ENCODE measurements at places on chromosomes 2 and 18. TPM values are rescaled to one million over a fixed set of nuclear protein-coding genes. Genes with fewer than 3 reads are reported as not detected.

DNA sequence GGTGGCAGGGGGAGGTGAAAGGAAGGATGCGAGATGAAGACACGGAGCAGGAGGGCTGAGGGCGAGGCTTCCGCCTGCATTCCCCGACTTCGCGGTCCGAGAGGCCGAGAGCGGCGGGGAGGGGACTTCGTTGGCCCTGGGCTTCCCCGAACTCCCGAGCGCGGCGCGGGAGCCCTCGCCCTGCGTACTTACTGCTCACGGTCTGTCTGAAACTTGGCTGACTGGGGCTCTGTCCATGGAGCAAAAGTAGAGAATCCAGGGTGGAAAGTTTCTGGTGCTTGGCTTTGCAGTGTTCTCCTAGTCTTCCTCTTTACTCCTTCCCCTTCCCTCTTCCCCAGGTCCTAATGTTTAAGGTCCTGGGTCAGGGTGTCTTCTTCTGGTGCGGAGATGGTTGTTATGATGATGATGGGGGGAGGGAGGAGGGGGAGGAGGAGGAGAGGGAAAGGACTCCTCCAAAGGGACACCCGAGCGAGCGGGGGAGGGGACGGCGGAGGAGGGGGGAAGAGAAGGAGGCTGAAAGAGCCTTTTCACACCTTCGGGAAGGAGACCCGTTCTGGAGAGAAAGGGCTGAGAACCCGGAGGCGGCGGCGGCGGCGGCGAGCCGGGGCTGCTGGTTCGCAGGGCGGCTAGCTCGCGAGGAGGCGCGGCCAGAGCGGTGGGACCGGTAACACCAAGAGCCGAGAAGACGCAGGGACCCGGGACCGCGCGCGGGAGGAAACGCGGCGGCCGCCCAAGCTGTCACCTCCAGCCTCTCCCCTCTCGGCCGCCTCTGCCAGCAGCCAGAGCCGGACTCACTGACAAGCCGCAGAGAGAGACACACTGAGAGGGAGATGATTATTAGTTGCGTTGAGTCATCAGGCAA lies at the start of gene SATB2:
Gene SATB2 (minus strand): TSS at position 793 of the 862 bp plus-strand sequence. CDS start 1,902 bp downstream, outside the sequence.
- H3K36me3 ChIP-seq = no peaks in the 10 kb centered on the region
- peaks cover 10% of the 10 kb centered on the region for H3K4me1 ChIP-seq
- DNase-seq = no peak
- peak within 1 kb of the TSS; percentile 90 for H3K4me3 ChIP-seq
- peaks cover 76% of the 10 kb centered on the region for H3K27me3 ChIP-seq

CAPN14 gene
- 0.44 TPM for total RNA-seq

KCNK3 gene
- total RNA-seq = 1.4 TPM

CD8B2 gene
- total RNA-seq = under 0.01 TPM

DNA sequence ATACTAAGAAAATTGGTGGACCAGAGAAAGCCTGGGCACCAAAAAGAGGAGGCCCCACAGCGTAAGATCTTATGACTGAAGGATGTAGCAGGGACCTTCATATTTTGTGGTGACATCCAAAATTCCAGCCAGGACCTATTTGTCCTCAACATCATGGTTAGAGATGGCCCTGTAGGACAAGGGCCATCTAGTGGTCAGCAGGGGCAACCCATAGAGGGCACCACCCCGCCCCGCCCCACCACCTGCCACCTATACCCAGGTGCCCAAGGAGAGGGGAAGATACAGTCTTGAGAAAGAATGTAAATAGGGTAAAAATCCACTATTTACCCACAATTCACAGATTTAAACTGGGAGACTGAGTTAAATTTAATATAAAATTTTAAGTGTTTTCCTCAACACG lies 59.6 kb upstream of the TMEM163 start:
- no peaks in the 10 kb centered on the region for H3K27me3 ChIP-seq
- H3K4me1 ChIP-seq = no peaks in the 10 kb centered on the region
- no peak overlapping the region for H3K4me3 ChIP-seq
- no peak overlapping the region for H3K27ac ChIP-seq

MAP4K3 gene
- 101 TPM for total RNA-seq

GRCh38 chr2:164954954-164955701 lies at the start of gene SLC38A11:
TSS of gene SLC38A11 (minus strand) at chr2:164955525. CDS start at chr2:164955247, 278 bp downstream.
- no peak for DNase-seq
- no peak within 1 kb of the TSS for H3K27ac ChIP-seq
- peak within 1 kb of the TSS; percentile 21 for H3K4me3 ChIP-seq
- no peaks in the 10 kb centered on the region for H3K27me3 ChIP-seq

DNA sequence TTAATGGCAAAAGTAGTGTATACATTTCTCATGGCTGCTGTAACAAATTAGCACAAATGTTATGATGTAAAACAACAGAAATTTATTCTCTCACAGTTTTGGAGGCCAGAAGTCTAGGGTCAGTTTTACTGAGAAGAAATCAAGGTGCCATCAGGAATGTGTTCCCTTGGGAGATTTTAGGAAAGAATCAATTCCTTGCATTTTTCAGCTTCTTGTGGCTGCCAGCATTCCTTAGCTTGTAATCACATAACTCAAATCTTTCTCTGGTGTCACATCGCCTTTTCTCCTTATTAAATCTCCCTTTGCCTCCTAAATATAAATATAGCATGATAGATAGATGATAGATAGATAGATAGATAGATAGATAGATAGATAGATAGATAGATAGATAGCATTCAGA lies 307.0 kb upstream of the REG3G start:
- no peak for DNase-seq
- H3K36me3 ChIP-seq = no peaks in the 10 kb centered on the region
- H3K27ac ChIP-seq = no peak overlapping the region
- no peaks in the 10 kb centered on the region for H3K27me3 ChIP-seq
- no peaks in the 10 kb centered on the region for H3K4me1 ChIP-seq
- no peak overlapping the region for H3K4me3 ChIP-seq

- H3K4me3 ChIP-seq = no peak overlapping the region
- H3K4me1 ChIP-seq = no peaks in the 10 kb centered on the region
- H3K36me3 ChIP-seq = no peaks in the 10 kb centered on the region
- DNase-seq = no peak
- no peaks in the 10 kb centered on the region for H3K27me3 ChIP-seq
Observed at GRCh38 chr2:174442546-174443510, 44.0 kb downstream of the GPR155 start.

NRP2 gene
- 18.4 TPM for total RNA-seq

- DNase-seq = no peak
- no peaks in the 10 kb centered on the region for H3K4me1 ChIP-seq
- no peak overlapping the region for H3K4me3 ChIP-seq
- H3K36me3 ChIP-seq = no peaks in the 10 kb centered on the region
- no peak overlapping the region for H3K27ac ChIP-seq
Observed at GRCh38 chr2:78077633-78078032, 555.5 kb upstream of the LRRTM4 start.

LINC00305 gene
- total RNA-seq = not detected

SLC5A7 gene
- total RNA-seq = not detected

DNA sequence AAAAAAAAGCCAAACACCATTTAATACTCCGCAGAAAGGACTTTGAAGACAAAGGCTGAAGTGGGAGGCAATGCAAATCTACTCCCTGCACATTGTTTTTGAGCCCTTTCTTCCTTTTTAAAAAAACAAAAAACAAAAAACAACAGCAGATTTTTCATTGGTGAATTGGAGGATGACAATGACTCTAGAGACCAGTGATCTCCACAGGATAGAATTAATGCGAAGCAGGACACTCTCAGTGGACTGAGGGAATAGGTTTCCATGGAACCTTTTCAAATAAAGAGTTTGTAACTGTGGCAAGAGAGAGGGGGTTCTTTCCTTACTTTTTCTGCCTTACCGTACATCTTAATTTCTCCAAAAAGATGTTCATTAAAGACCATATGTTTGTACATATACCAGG lies 371.0 kb downstream of the MEIS1 start:
- no peaks in the 10 kb centered on the region for H3K27me3 ChIP-seq
- no peak overlapping the region for H3K4me3 ChIP-seq
- DNase-seq = no peak
- no peak overlapping the region for H3K27ac ChIP-seq

ATP6V1C2 gene
- total RNA-seq = 0.16 TPM

NCKAP5 gene
- total RNA-seq = 1.1 TPM

GRCh38 chr2:10911291-10912075 lies at the start of gene KCNF1:
TSS of gene KCNF1 (plus strand) at chr2:10911934. CDS start at chr2:10912427, 493 bp downstream.
- no peaks in the 10 kb centered on the region for H3K4me1 ChIP-seq
- H3K36me3 ChIP-seq = no peaks in the 10 kb centered on the region
- no peak within 1 kb of the TSS for H3K27ac ChIP-seq
- peak within 1 kb of the TSS; percentile 35 for H3K4me3 ChIP-seq

KCNG2 gene
- 1.6 TPM for total RNA-seq

STPG4 gene
- total RNA-seq = not detected

DNA sequence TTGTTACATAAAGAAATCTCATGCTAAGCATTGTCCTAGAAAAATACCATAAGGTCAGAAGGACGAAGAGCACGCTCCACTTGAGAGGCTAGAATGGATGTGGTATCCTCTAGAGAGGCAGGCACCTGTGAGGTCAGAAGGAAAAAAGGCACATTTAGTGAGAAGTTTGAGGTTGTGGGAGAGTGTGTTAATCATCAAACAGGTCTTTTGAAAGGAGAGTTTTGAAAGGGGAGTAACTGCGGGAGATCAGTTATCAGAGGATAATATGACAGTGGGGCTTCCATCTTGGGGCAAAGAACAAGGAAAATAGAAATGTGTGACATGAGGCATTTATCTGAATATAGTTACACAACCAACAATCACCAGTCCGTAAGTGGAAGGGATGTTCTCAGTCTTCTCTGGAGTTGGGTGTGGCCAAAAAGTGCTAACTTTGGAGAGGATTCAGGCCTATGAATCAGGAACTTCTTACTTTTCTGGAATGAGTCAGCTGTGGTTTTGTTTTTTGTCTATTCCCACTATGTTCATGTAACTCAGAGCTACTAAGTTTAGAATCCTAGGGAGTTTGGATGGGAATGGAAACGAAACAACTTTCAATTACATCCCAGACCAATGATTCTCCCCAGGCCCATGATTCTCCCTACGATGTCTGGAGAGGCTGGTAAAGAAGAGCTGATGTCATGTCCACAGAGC lies 451.4 kb upstream of the ST6GAL2 start:
- no peak for DNase-seq
- no peak overlapping the region for H3K27ac ChIP-seq
- no peaks in the 10 kb centered on the region for H3K36me3 ChIP-seq
- no peaks in the 10 kb centered on the region for H3K4me1 ChIP-seq
- no peaks in the 10 kb centered on the region for H3K27me3 ChIP-seq
- H3K4me3 ChIP-seq = no peak overlapping the region

PRSS56 gene
- not detected for total RNA-seq

- no peaks in the 10 kb centered on the region for H3K27me3 ChIP-seq
- no peak overlapping the region for H3K27ac ChIP-seq
- no peak overlapping the region for H3K4me3 ChIP-seq
- no peaks in the 10 kb centered on the region for H3K36me3 ChIP-seq
- DNase-seq = no peak
Observed at GRCh38 chr2:107062599-107063220, 176.7 kb upstream of the ST6GAL2 start.

LPIN1 gene
- 106 TPM for total RNA-seq

GRCh38 chr2:120524174-120524573 lies 178.2 kb downstream of the INHBB start:
- no peak overlapping the region for H3K4me3 ChIP-seq
- no peaks in the 10 kb centered on the region for H3K27me3 ChIP-seq
- DNase-seq = no peak
- no peak overlapping the region for H3K27ac ChIP-seq

DNA sequence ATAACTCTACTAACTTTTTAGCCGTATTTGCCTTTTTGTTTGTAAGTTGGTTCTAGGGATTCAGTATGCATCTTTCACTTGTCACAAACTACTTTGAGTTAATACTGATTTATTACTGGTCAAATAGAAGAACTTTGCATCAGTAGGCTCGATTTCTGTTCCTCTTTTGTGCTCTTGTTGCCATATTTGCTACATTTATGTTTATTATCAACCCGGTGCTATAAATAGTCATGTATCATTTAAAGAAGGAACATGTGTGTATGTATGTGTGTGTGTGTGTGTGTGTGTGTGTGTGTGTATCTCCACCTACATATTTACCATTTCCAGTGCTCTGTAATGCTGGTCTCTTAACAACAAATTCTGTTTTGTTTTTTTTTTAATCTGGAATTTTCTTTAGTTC lies 79.6 kb upstream of the B3GNT7 start:
- DNase-seq = no peak
- no peaks in the 10 kb centered on the region for H3K4me1 ChIP-seq
- no peak overlapping the region for H3K4me3 ChIP-seq
- H3K27me3 ChIP-seq = no peaks in the 10 kb centered on the region
- H3K27ac ChIP-seq = no peak overlapping the region

GRCh38 chr18:37450434-37451132 lies 115.0 kb downstream of the CELF4 start:
- H3K4me1 ChIP-seq = no peaks in the 10 kb centered on the region
- no peaks in the 10 kb centered on the region for H3K36me3 ChIP-seq
- DNase-seq = no peak
- no peaks in the 10 kb centered on the region for H3K27me3 ChIP-seq

DNA sequence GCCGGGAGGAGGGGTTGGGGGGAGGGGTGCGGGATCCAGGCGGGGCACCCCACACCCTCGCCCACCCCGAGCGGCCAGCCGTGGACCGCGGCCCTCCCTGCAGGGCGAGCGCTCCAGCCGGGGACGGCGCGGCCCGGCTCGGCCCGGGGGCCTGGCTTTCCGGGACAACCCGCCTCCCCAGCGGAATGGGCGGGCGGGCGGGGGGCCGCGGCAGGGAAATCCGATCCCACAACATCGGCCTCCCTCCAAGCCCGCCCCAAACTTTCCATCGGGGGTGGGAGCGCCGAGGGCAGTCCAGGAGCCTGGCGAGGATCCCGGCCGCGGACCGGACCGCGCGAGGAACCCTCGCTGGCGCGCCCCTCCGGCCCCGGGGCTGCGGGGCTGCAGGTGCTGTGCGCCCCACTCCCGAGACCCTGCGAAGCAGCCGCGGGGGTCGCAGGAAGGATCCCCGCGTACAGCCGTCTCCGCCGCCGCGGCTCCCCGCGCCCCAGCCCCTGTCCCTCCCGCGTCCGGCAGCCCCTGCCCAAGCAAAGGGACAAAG lies 529 bp downstream of the SEMA4C start:
- H3K4me1 ChIP-seq = peaks cover 21% of the 10 kb centered on the region
- H3K4me3 ChIP-seq = peak overlapping the region; percentile 92
- peak overlapping the region; percentile 96 for H3K27ac ChIP-seq
- no peaks in the 10 kb centered on the region for H3K36me3 ChIP-seq

UGT1A5 gene
- not detected for total RNA-seq

- H3K4me1 ChIP-seq = no peaks in the 10 kb centered on the region
- no peaks in the 10 kb centered on the region for H3K36me3 ChIP-seq
Observed at GRCh38 chr2:229740279-229740678, 25.9 kb upstream of the DNER start.

TANC1 gene
- 58.4 TPM for total RNA-seq

DNA sequence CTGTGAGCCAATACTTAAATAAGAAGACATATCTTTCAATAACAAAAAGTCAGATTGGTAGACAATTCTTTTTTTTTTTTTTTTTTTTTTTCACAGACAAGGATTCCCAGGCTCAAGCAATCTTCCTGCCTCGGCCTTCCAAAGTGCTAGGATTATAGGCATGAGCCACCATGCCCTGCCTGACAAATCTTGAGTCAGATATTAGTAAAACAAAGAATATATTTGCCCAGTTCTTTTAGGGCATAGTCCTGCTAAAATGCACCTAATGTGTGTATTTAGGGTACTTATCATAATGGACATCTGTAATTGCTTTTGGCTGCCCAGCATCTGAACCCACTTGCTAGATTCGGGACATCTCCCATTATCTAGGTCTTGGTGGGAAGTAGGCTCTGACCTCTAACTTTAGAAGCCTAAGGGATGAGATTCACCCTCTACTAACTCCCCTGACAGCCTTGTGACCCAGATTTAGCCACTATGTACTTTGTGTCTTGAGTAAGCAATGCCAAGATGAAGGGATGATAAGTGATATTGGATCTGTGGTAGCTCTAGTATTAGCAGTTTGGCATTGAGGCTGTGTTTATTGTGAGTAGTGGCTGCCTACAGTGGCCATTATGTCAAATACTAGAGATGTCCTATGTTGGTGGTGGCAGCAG lies 18.5 kb upstream of the PSME4 start:
- DNase-seq = no peak
- H3K36me3 ChIP-seq = no peaks in the 10 kb centered on the region
- no peaks in the 10 kb centered on the region for H3K27me3 ChIP-seq
- H3K4me3 ChIP-seq = no peak overlapping the region

All from breast epithelium (tissue), 4 donors.